NCI-H1694 (cell line): ENCODE measurements at places on chromosomes 7 and 10.

DNA sequence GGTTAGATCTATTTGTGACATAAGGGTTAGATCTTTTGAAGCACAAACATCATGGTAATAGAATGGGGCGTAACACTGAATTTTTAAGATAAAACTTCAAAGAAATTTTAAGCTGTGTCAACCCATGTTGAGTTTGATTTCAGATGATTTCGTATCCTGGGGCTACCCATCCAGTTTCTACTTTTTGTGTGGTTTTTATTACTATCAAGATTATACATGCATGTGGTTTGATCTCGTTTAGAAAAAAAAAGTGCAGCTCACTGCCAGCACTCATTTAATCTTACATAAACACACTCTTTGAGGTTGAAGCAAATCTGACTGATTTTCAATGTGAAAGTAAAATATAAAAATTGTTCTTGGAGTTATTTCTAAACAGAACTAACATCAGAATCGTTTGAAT, 140.8 kb upstream of the GRB10 start:
- no peak for DNase-seq

DNA sequence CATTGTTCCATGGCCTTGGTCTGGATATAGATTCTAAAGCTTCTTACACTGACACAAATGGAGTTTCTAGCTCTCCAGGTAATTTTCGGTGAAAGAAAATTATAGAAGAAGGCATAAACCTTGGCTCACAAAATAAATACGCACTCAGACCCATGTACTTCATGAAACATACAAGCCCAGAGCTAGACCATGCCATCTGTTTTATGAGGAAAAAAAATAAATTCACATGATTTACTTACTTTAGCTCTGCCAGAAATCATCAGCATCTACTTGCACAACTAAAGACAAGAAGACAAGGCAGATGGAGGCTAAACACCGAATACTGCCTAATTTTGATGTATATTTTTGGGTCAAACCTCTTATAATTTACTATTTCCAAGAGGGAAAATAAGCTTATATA, 197.4 kb upstream of the KLF14 start:
- DNase-seq, result no peak

DNA sequence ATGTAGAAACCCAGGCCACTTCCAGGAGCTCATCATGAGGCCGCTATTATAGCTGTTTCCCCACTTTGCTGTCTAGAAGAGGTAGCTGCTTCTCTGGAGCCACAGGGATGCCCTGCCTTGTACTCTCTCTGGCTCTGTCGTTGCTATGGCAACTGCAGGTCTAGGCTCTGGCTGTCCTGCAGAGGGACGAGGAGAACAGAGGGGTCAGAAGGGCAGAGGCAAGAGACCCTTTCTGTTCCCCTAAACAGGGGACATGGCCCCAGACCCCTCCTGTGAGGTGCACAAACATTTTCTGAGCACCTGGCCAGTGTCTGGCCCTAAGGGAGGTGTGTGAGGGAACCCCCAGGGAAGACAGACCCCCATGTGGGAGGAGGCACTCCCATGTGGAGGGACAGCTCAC, 31.4 kb downstream of the ITPRIP start:
- no peak for DNase-seq

GRCh38 chr10:54900584-54900983, 99.6 kb upstream of the PCDH15 start:
- DNase-seq, result no peak

DNA sequence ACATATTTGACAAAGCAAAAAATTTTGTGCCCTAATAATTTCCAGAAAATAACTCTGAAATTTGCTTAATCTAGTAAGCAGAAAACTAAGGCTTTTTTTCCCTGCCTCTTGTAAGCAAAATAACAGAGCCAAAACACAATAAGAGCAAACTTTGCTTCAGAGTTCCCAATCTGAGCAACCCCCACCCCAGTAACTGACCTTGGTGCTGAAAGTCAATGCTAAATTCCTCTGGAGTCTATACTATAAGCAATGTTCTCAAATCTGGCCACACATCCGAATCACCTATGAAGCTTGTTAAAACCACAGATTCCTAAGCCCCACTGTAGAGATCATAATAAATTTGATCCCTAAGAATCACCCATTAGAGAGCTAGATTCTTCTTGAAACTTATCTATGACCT, 150.5 kb downstream of the ELAPOR2 start:
- no peak for DNase-seq

GRCh38 chr10:6543431-6544005, 36.6 kb downstream of the PRKCQ start:
- DNase-seq, result no peak

DNA sequence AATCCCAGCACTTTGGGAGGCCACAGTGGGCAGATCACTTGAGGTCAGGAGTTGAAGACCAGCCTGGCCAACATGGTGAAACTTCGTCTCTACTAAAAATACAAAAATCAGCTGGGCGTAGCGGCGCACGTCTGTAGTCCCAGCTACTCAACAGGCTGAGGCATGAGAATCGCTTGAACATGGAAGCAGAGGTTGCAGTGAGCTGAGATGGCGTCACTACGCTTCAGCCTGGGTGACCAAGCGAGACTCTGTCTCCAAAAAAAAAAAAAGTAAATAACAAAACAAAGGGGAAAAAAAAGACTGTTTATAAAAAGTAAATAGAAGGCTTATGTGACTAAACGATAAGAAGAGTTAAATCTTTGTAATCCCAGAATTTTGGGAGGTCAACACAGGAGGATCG, 15.0 kb upstream of the DNMBP start:
- no peak for DNase-seq

GRCh38 chr7:142439739-142440138, 181.9 kb upstream of the PRSS58 start:
- DNase-seq, result no peak

GRCh38 chr10:89373916-89374711, 3.7 kb upstream of the IFIT1B start:
- DNase-seq, result no peak

DNA sequence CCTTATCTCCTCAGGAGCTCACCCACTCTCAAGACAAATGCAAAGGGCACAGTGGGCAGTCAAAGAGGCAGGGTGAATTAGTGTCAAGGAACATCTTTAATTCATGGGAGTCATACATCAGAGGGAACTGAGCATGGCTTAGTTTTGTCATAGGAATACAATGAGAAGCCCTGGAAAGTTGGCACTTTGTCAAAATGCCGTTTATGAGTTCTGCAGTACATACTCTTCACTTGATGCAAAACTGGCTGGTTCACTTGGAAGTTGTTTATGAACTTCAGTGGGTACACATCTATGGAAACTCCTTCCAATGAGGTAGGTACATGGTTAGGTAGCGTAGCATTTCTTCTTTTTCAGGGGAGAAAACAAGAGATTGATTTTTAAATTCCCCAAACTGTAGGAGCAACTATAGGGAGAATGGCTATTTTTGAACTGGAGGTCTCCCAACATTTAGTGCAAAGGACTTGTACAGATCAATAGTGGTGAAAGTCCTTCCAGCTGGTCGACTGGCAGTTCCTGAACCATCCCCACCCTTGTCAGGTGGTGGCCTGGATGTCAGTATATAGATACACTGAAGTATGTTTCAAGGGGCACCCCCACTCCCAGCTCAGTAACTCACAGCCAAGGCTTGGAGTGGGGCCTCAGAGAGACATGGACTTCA, 580.5 kb downstream of the REEP3 start:
- DNase-seq, result no peak

DNA sequence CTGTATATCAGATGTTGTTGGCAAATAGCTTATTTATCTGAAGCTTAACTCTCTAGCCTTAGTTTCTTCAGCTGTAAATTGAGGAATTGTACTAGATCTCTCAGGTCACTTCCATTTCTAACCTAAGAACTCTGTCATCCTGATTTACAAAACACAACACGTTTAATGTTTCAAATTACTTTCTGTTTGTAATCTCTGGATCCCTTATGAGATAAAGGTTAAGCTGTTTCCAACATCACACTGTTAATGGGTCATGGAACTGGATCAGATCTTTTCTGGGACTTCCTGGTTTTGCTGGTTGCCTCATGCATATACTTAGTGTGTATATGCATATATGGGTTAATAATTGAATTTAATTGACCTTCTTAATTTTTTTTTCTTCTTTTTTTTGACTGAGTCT, 9.9 kb downstream of the SAMD8 start:
- DNase-seq, result no peak

- DNase-seq, result no peak
Measured at GRCh38 chr7:158120716-158121115, 466.9 kb downstream of the PTPRN2 start.
